ENCODE measurements at places on chromosomes 13 and 19.
A peak's percentile ranks its signal among the peaks of the same experiment; 100 is the strongest.

DNA sequence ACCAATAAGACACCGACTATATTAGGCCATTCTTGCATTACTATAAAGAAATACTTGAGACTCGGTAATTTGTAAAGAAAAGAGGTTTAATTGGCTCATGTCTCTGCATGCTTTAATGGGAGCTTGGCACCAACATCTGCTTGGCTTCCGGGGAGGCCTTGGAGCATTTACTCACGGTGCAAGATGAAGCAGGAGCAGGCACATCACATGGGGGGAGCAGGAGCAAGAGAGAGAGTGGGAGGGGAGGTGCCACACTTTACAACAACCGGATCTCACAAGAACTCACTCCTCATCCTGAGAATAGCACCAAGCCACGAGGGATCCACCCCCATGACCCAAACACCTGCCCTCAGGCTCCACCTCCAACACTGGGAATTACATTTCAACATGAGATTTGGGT, 224.8 kb downstream of the KLF5 start:
- DNase-seq = no peak

GRCh38 chr19:49843265-49843664, 7.7 kb upstream of the PTOV1 start:
- DNase-seq = no peak

- DNase-seq = no peak
These were observed 376.4 kb downstream of the FGF9 start for GRCh38 chr13:22047082-22047784.

DNA sequence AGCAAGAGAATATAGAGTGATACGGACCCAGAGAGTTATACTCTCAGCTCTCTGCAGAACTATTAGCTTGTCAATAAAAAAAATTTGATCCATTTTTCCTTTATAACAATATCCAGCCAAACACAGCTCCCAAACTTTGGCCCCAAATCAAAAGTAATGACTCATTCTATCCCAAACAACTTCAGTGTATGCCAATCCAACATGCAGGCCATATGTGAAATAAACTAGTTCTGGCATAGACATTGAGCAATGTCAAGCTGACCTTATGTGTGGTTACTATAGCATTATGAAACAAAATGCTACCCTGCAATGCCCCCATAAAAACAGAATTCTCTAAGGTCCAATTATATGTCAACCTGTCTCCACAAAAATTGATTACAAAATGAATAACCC, 209.5 kb downstream of the DNAJC15 start:
- DNase-seq = peak; percentile 91

DNA sequence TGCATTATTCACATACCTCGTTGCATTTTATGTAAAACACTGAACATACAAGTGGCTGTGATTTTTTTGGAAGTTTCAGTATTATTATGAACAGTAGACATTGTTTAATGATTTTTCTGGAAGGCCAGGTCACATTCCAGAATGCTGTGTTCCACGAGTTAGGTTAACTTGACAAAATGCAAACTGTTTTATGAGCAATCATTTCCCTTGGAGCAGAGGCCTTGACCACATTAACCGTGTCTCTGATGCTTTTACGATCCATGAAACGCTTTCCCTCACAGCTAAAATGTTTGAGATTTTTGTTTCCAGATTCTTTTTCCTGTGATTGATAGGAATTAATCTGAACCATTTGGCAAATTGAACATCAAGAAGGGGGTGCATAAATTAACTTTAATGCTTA, 57.8 kb downstream of the MBNL2 start:
- DNase-seq = peak; percentile 88

DNA sequence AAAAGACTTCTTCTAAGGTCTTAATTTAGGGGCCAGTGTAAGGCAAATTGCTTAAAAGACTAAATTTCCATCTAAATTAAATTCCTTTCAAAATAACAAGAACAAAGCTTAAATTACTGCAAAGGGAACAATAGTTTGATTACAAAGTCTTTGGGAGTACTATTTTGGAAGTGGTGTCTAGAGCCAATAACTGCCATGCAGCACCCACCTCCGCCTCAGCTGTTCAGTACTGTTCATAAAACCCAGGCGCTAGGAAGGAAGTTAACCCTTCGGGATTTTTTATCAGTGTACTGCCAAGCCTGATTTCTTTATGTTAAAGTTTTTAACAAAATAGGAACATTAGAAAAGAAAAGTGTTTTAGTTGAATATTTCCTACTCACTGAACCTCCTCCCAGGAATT, 210.1 kb downstream of the LIG4 start:
- no peak for DNase-seq
